ENCODE measurements at places on chromosomes 4 and X.

DNA sequence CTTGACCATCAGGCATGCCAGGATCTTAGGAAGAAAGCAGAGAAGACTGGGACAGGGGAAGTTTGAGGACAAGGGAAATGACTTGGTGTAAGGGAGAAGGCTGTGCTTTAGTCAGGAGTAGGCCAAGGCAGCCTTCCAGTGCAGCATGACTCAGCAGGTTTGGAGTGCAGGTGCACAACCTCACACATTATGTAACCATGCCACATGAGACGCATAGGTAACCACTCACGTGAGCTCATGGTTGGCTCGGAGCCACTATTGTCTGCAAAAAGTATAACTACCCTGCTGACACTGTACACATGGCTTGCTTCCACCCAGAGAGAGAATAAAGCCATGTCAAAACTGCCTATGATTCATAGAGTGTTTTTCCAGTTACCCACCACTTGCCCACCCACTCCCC, 715.9 kb downstream of the SMARCA1 start:
- H3K27me3 ChIP-seq: no peaks in the 10 kb centered on the region
- no peaks in the 10 kb centered on the region for H3K4me1 ChIP-seq
- no peak for DNase-seq
- no peak overlapping the region for H3K27ac ChIP-seq
- no peaks in the 10 kb centered on the region for H3K36me3 ChIP-seq

- H3K36me3 ChIP-seq: no peaks in the 10 kb centered on the region
- no peaks in the 10 kb centered on the region for H3K4me1 ChIP-seq
- H3K4me3 ChIP-seq: no peak overlapping the region
- H3K27ac ChIP-seq: no peak overlapping the region
- H3K27me3 ChIP-seq: no peaks in the 10 kb centered on the region
- no peak for DNase-seq
These were observed 74.7 kb downstream of the CEP44 start for GRCh38 chr4:174358410-174358809.

DNA sequence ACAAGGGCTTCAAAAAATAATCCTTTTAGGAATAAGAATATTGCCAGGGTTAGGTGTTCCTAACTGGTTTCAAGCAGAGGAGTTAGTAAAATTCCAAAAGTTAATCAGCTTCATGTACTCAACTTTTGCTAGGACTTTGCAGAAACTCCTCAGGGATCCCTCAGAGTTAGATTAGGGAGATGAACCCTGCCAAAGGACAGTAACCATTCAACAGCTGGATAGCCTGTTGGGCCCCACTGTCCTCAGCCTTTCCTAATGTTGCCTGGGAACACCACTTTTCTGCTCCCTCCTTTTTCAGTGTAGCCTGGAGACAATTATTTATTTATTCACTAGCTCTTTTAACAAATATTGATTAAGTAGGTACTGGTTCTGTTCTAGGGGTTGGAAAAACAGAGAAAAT, 53.8 kb downstream of the NFKB1 start:
- peaks cover 9% of the 10 kb centered on the region for H3K4me1 ChIP-seq
- no peaks in the 10 kb centered on the region for H3K27me3 ChIP-seq
- DNase-seq: no peak
- no peak overlapping the region for H3K27ac ChIP-seq

DNA sequence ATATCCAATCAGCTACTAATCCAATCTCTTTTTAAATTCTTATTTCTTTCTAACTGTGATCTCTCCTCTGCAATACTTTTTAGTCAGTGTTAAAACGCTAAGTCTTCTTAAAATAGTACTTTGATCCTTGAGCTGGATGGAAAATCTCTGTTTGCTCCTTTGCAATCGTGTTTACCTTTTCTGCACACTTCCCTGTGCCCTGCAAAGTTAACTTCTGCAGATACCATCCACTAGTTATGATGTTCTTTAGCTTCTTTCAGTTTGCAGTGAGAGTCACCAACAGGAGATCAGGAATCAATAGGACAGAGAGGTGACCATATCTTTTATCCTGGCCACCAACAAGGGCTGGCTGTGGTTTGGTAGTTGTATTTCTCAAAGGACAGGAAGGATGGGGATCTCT, 391.5 kb downstream of the GASK1B start:
- H3K27me3 ChIP-seq: no peaks in the 10 kb centered on the region
- no peak for DNase-seq
- H3K27ac ChIP-seq: no peak overlapping the region
- H3K4me1 ChIP-seq: no peaks in the 10 kb centered on the region

- H3K27me3 ChIP-seq: no peaks in the 10 kb centered on the region
- no peak for DNase-seq
- no peaks in the 10 kb centered on the region for H3K36me3 ChIP-seq
- no peak overlapping the region for H3K4me3 ChIP-seq
- H3K4me1 ChIP-seq: no peaks in the 10 kb centered on the region
These were observed 30.8 kb downstream of the SLITRK2 start for GRCh38 chrX:145848448-145848847.

DNA sequence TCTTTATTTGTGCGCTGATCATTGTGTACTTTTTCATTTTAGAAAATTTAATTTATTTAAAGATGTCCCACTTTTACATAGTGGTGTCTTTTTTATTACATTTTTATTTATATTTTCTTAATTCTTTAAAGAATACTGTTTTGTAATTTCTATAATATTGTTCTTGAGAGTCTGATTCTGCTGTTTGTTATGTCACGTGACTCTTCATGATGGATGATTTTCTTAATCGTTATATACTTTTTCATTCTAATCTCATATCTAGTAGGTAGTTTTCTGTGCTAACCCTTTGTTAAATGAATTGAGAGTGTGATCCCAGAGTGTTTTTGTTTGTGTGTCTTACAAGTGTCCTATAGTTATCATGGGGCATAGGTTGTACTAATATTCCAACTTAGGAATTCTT, 568.2 kb upstream of the AMOT start:
- no peak for DNase-seq
- no peaks in the 10 kb centered on the region for H3K4me1 ChIP-seq
- no peaks in the 10 kb centered on the region for H3K27me3 ChIP-seq
- no peaks in the 10 kb centered on the region for H3K36me3 ChIP-seq
- H3K27ac ChIP-seq: no peak overlapping the region

GRCh38 chr4:187770345-187770744, 225.2 kb upstream of the ZFP42 start:
- H3K4me3 ChIP-seq: no peak overlapping the region
- no peak overlapping the region for H3K27ac ChIP-seq
- no peaks in the 10 kb centered on the region for H3K27me3 ChIP-seq
- no peak for DNase-seq

GRCh38 chr4:55183926-55184599, 58.7 kb upstream of the KDR start:
- H3K27me3 ChIP-seq: no peaks in the 10 kb centered on the region
- no peak overlapping the region for H3K4me3 ChIP-seq
- DNase-seq: no peak
- no peaks in the 10 kb centered on the region for H3K36me3 ChIP-seq
- H3K27ac ChIP-seq: peak overlapping the region; percentile 59

GRCh38 chr4:109873791-109874514, 26.0 kb downstream of the LRIT3 start:
- no peak for DNase-seq
- peaks cover 4% of the 10 kb centered on the region for H3K4me1 ChIP-seq
- peaks cover 6% of the 10 kb centered on the region for H3K36me3 ChIP-seq
- H3K27ac ChIP-seq: no peak overlapping the region
- H3K4me3 ChIP-seq: no peak overlapping the region

- no peak overlapping the region for H3K27ac ChIP-seq
- no peak for DNase-seq
- peaks cover 5% of the 10 kb centered on the region for H3K36me3 ChIP-seq
- H3K4me3 ChIP-seq: no peak overlapping the region
- H3K27me3 ChIP-seq: no peaks in the 10 kb centered on the region
These were observed 34.2 kb downstream of the ARAP2 start for GRCh38 chr4:36209941-36210649.

GRCh38 chr4:96248225-96248624, 408.3 kb downstream of the PDHA2 start:
- no peak for DNase-seq
- H3K27me3 ChIP-seq: no peaks in the 10 kb centered on the region
- H3K4me1 ChIP-seq: no peaks in the 10 kb centered on the region
- H3K27ac ChIP-seq: no peak overlapping the region
- no peak overlapping the region for H3K4me3 ChIP-seq
- H3K36me3 ChIP-seq: no peaks in the 10 kb centered on the region

- peak overlapping the region; percentile 98 for H3K4me3 ChIP-seq
- H3K4me1 ChIP-seq: peaks cover 17% of the 10 kb centered on the region
- H3K27ac ChIP-seq: peak overlapping the region; percentile 96
These were observed 671 bp upstream of the EIF4E start for GRCh38 chr4:98929341-98930267.

DNA sequence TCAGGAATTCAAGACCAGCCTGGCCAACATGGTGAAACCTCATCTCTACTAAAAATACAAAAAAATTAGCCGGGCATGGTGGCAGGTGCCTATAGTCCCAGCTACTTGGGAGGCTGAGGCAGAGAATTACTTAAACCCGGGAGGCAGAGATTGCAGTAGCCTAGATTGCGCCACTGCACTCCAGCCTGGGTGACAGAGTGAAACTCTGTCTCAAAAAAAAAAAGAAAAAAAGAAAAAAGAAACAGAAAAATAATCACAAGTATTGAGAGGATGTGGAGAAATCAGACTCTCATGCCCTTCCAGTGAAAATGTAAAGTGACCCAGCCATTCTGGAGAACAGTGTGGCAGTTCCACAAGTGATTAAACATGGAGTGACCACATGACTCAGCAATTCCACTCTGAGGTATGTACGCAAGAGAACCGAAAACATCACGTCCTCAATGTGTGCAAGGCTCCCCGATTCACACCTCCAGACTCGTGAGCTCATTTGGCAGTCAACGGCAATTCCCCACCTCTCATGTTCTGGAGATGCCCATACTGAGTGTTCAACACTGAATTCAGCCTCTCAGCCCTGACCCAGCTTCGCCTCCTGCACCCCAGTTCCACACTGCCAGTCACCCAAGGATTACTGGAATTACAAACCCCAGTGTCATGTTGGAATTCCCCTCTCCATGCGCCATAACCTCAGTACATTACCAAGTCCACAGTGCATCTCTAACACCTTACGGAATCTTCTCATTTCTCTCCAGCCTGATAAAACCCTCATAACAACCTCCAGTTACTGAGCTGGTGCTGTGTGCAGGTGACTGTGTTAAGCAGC, 21.1 kb downstream of the ACOX3 start:
- peaks cover 17% of the 10 kb centered on the region for H3K4me1 ChIP-seq
- no peak overlapping the region for H3K27ac ChIP-seq
- peaks cover 21% of the 10 kb centered on the region for H3K36me3 ChIP-seq
- H3K4me3 ChIP-seq: no peak overlapping the region
- DNase-seq: no peak
- no peaks in the 10 kb centered on the region for H3K27me3 ChIP-seq
